ENCODE measurements at places on chromosomes 16 and 17.

GRCh38 chr16:19837331-19837980 lies 47.2 kb downstream of the GPRC5B start:
- no peak for DNase-seq

DNA sequence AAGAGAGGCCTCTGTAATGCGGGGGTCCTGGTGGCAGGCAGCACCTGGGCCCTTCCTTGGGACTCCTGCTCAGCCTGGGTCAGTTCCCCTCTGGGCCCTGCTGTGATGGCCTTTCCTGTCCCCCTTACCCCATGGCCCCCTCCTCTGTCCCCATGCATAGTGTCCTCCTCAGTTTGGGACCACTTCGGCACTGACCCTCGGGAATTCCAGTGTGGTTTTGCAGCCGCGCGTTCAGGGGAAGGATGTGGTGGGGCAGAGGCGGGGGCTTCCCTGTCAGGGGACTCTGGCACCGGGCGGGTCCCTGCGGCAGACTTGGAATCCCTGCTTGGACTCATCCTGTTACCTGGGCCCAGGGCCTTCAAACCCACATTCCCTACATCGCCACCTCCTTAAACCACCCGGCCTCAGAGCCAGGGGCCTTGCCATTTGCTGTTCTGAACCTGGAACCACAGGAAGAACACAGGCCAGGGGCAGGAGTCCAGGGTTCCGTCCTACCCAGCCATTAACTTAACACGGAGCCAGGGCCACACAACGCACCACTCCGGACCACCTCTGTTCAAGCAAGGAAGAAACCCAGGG lies 31.4 kb upstream of the EIF1 start:
- DNase-seq, result no peak

- no peak for DNase-seq
Observed at GRCh38 chr16:58850019-58850677, 116.0 kb upstream of the GOT2 start.

GRCh38 chr17:27554152-27554551 lies 76.8 kb upstream of the LGALS9 start:
- no peak for DNase-seq

DNA sequence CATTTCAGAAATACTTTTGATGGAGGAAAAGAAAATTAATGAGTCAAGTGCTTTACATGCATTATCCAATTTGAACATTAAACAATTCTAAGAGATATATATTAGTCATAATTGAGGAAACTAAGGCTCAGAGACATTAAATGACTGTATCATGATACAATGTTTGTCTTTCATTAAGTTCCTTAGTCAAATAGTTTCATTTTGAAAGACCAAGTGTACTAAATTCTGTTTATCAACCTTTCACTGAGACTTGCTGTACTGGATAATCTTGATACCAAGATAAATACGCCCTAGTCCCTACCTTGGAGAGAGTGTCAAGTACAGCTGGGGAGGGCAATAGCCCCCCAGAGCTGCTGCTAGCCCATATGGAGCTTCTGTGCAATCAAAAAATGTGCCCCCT lies 24.2 kb downstream of the TOM1L2 start:
- no peak for DNase-seq

DNA sequence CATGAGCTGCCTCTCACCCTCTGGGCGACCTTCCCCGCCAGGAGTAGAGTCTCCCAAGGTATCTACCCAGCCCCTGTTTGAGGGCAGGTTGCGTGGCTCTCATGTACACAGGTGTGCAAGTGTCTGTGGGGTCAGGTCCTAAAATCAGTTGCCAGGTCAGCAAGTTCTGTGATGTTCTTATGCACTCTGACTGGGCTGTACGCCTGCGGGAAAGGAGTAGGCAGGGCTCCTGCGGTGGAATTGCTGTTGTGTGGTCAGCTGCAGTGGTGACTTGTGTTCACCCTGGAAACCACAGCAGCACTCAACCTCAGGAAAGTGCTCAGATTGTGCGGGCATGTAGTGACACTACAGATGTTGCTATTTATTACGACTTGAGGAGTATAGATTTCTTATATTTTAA lies 19.4 kb downstream of the NARF start:
- no peak for DNase-seq

DNA sequence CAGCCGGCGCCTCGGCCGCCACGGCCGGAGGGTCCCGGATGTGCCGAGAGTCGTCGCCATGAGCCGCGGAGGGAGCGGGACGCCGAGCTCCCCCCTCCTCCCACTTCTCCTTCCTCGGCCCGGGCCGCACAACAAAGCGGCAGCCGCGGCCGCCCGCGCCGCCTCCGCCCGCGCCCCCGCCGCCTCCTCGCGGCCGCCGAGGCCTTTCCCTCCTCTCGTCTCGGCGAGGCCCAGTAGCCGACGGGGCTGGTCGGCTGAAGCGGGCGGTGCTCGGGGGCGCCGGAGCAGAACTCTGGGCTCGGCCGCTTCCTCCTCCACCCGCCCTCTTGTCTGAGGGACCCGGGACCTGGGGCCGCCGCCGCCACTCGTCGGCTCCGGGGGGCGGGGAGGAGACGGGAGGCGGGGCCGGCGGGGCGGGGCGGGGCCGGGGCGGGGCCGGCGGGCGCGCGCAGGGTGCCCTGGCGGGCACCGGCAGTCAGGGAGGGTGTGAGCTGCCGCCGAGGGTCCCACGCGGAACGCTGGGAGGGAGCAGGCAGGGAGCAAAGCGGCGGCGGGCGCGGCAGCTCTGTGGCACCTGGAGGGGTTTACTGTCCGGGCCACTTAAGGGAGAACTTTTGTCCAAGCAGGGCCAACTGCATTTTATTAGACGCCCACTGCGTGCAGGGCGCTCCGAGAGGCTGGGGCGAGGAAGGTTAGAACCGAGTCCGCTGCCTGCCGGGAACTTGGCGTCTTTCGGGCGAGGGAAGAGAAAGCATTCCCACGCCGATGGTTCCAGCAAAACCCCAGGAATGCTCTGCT lies at the start of gene SMURF2:
TSS of gene SMURF2 (minus strand) at position 332 of the 798 bp plus-strand sequence. CDS start 427 bp downstream, outside the sequence.
- peak; percentile 69 for DNase-seq

DNA sequence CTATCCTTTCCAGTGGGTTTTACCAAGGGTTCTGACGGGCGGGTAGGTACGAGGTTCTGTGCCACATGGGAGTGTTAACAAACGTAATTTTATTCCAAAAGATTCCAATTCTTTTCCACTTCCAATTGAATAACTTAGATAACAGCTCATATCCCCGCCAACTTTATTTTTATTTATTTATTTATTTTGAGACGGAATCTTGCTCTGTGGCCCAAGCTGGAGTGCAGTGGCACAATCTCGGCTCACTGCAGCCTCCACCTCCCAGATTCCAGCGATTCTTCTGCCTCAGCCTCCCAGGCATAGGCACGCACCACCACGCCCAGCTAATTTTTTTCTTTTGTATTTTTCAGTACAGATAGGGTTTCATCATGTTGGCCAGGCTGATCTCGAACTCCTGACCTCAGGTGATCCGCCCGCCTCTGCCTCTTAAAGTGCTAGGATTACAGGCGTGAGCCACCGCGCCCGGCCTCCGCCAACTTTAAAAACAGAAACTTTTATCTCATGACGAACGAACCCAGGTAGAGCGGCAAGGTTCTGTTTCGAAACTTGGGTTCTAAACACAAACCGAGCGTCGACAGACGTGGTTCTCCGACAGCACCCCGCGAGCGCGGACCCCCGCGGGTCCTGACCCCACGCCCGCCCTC lies 613 bp downstream of the ECI1 start:
- DNase-seq, result no peak

DNA sequence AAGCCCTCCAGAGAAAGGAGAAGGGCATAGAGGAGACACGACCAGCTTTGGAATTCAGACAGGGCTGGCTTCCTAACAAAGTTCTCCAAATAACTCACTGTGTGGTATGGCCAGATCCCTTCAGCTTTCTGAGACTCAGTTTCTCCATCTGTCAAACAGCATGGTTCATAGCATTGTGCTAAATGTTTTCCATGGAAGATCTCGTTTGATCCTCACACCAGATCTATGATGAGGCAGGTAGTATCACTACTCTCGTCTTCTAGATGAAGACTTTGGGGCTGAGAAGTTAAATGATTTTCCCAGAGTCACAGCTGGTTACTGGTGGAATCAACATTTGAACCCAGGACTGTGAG lies 507.3 kb downstream of the HAPSTR1 start:
- DNase-seq, result no peak

- DNase-seq, result no peak
Observed at GRCh38 chr16:10929853-10930754, 12.2 kb downstream of the DEXI start.

DNA sequence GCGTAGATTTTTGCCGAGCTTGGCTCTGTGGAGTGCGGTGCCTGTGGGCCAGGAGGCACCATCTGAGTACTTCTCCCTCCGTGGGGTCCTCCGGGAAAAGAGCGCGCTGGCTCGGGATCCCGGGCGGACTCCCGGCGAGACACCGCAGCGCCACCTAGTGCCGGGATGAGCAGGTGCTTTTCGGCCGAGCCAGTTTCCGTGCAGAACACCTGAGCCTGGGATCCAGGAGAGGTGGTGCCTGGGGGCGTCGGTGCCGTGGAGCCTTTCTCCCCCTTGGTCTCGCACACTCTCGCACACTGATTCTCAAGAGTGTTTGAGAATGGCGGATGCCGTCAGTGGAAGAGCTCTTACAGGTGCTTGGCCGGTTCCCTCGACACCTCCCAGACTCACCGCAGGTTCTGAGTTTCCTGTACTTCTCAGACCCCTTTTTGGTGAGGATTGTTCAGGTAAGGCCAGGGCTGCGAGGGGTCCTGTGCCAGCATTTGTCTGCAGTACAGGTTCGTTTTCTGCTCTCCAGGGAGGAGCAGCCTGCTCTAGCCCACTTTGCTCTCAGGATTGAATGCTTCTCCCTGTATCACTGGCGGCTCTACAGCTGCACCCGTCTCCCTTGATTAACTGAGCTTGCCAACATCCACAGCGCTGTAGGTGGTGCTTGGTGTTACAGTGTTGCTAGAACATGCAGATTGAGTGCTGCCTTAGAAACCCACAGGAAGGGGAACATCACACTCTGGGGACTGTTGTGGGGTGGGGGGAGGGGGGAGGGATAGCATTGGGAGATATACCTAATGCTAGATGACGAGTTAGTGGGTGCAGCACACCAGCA lies 23.3 kb downstream of the TBCD start:
- DNase-seq, result no peak

- DNase-seq, result no peak
Observed at GRCh38 chr17:32256012-32256700, 9.5 kb upstream of the RHBDL3 start.

GRCh38 chr16:89094880-89095258 lies 1.2 kb downstream of the ACSF3 start:
- no peak for DNase-seq

DNA sequence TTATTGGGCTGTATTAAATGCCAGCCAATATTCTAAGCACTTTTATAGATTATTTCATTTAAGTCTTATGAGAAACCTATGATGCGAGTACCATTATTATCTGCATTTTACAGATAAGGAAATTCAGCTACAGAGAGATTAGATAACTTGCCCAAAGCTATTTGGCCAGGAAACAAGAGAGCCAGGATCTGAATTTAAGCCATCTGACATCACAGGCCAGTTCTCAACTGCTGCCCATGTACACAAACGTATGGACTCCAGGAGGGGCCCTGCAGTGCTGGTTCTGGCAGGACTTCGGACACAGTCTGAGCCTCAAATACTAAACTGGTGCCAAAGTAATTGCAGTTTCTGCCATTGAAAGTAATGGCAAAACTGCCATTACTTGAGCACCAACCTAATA lies 40.2 kb downstream of the CPPED1 start:
- DNase-seq, result no peak

DNA sequence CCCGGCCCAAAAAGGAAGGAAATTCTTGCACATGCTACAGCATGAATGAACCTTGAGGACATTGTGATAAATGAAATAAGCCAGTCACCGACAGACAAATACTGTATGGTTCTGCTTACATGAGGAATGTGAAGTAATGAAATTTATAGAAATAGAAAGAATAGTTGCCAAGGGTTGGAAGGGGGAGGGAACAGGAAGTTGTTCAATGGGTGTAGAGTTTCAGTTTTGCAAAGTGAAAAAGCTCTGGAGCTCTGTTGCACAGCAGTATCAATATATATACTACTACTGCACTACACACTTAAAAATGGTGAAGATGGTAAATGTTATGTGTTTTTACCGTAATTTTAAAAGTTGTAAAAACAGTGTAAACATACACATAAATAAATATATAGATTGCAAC lies 43.7 kb downstream of the PKD1L3 start:
- DNase-seq, result no peak

DNA sequence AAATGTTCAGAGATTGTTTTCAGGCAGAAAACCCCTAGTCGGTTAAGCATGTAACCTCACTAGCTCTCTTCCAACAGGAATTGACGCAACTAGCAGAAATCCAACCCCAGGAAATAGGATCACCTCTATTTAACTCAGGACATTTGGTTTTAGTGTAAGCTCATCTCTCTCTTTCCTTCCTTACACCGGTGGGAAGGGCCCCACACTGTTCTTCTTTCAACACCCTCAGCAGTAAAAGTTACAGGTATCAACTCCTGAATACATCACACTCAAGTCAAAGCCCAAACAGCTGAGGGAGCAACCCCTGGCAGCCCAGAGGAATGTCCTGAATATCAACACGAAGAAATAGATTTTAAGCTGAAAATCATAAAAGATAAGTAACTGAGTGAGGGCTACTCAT lies 191.2 kb upstream of the KIF2B start:
- DNase-seq, result no peak

- DNase-seq, result no peak
Observed at GRCh38 chr17:32803544-32803943, 73.4 kb downstream of the MYO1D start.

DNA sequence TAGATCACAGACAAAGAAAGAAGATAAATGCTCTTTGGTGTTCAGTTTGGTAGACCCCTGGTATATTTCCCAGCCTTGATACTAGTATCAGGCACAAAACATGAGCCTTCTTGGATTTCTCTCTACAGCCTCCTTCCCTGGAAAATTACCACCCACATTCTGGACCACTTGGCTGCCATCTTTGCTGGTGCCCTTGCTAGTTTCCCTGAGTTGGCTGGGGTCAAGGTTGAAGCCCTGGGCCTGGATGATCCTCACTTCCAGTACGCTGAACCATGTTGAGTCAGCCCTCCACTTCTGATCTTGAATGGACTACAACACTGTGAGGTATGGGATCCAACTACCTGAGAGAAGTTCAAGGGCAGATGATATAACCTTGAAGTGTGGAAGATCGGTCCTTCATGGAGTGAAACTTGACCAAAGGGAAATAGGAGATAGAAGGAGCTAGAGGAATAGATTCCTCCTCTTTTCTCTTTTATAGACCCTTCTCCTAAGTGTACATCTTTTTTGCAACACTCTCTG lies 501.4 kb downstream of the TMEM114 start:
- no peak for DNase-seq

DNA sequence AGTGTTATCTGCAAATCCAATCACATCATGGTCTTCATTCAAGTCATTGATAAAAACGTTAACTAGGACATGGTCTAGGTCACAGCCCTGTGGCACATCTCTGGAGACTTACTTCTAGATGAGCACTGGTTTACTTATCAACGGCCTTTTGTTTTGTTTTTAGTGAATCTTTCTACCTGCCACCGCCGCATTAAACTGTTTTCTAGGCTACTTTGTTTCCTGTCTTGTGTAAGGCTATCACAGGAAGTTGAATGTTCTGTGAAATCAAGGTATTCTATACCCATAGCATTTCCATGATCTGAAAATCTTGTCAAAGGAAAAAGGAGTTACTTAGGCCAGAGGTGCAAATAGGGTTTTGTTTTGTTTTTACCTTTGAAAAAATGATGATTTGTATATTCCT lies 26.9 kb downstream of the SOCS3 start:
- DNase-seq, result no peak

- no peak for DNase-seq
Observed at GRCh38 chr16:35795361-35796029, 2336.1 kb downstream of the TP53TG3F start.
